ENCODE measurements at places on chromosomes 4 and X.

DNA sequence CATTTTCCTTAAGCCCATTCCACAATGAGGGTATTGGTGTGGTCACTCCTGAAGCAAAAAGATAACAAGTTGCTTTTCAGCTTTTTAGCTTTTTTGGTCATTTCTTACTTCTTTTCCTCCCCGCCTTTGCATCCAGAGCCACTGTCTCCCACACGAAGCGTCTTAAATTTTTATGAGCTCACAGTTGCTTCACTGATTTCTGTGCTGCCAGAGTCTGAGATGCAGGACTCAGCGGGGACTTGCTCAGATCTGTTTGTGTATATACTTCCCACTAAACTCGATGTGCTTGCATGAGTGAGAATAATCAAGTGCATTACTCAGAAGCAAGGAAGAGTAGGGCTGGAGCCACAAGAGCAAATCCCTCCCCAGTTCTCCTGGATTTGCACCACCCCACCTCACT lies 80.2 kb upstream of the FHL1 start:
- DNase-seq: no peak

DNA sequence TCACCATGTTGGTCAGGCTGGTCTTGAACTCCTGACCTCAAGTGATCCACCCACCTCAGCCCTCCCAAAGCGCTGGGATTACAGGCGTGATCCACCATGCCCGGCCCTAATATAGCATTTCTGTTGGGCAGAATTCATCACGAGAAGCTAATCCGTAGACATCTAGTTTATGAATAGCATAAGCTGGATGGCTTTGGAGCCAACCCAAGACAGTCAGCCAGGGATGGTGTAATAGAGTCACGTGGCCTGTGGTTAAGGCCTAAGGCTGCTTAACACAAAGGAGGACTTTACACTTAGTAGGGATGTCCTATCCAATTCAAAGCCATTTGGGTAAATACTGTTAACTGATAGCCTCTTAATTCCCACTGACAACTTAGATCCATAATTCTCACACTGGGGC lies 173.6 kb downstream of the RAP1GDS1 start:
- DNase-seq: no peak

DNA sequence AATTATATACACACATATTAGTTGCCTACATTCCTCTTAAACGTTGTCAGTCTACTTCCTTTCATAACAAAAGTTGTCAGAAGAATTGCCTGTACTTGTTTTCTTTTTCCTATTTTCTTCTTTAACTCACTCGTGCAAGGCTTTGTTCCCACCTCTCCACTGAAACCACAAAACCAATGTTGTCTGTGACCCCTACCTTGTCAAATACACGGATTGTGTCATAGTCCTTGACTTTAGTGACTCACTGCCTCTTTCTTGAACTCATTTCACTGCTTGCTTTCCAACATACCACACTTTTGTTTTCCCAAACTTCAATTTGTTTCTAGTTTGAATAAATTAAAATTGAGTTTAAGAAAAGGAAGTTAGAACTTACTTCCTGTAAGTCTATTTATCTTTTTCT lies 283.9 kb upstream of the AGA start:
- DNase-seq: no peak

GRCh38 chrX:10833299-10834169 lies 213.1 kb upstream of the MID1 start:
- no peak for DNase-seq

DNA sequence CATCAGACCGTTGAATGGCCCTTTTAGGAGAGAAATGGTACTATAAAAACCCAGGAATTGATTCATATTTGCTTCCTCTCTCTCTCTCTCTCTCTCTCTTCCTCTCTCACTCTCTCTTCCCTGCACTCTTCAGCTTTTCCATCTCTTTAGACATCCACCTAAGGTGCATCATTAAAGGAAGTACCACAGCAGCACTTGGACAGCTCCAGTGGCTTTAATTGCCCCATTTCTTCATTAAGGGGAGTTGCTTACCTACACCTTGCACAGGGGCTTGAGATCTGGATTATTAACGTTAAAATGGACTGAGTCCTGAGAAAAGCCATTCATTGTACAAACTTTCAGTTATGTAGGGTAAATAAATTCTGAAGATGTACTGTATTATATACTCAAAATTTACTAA lies 323.6 kb downstream of the AFF2 start:
- DNase-seq: no peak

DNA sequence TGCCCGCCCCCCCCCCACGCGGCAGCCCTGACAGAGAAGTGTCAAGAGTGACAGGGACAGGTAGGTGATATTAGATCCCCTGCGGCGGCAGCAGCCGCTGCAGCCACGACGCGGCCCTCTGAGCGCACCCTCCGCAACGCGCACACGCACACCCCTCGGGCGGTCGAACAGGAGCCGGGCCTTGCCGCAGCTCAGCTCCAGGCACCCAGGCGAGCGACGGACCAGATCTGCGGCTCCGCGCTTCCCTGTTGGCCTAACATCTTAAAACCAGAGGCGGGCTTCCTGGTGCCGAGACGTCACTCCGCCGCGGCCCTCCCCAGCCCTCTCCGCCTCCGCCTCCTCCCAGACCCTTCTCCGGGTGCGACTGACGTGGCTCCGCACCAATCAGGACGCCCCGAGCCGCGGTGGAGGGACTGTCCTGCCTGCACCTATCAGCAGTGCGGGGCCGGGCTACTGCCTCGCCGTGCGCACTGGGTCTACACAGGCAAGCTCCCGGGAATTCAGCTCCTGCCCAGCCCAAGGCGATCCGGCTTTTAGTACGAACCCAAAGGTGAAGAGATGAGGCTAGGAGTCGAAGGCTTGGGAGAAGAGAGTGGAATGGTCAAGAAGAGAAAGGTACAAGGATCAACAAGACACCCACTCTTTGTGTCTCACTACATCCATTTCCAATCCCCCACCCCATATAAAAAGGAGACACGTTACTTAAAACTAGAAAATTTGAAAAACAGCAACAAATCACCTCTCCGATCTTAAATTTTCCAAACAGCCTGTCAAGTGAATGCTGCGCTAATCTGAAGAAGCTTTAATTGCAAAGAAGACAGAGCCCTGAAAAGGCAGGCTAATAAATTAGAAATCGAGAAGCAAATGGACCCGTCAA lies at the start of gene PITX2:
PITX2 (minus strand) TSS at position 237 of the 877 bp plus-strand sequence. CDS start 617 bp downstream, outside the sequence.
- DNase-seq: no peak

GRCh38 chrX:21004835-21005234 lies 369.4 kb upstream of the CNKSR2 start:
- no peak for DNase-seq

- no peak for DNase-seq
Measured at GRCh38 chrX:148540671-148541583, 40.5 kb downstream of the AFF2 start.

DNA sequence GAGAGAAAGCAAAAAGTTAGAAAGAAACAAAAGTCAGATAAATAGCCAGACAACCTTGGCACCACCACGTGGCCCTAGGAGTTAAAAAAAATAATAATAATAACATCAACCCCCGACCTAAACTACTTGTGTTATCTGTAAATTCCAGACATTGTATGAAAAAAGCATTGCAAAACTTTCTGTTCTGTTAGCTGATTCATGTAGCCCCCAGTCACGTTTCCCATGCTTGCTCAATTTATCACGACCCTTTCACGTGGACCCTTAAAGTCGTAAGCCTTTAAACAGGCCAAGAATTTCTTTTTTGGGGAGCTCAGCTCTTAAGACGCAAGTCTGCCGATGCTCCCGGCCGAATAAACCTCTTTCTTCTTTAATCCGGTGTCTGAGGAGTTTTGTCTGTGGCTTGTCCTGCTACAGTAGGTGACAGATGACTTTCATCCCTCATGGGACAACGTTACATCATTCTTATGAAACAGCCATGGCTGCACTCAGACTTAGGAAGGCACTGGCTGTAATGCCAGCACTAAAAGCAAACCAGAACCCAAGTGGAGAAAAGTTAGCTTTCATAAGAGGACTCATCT lies 520 bp downstream of the ACOX3 start:
- DNase-seq: no peak

- no peak for DNase-seq
Measured at GRCh38 chrX:138847930-138848329, 136.4 kb upstream of the FGF13 start.

DNA sequence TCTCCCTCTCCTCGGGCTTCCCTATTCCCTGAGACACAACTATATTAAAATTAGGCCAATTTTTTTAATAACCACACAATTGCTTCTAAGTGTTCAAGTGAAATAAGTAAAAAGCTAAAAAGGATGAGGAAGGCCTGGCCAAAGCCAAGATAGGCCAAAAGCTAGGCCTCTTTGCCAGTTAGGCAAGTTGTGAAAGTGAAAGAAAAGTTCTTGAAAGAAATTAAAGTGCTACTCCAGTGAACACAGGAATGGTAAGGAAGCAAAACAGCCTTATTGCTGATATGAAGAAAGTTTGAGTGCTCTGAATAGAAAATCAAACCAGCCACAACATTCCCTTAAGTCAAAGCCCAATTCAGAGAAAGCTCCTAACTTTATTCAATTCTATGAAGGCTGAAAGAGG lies 114.2 kb upstream of the FAT4 start:
- no peak for DNase-seq

- no peak for DNase-seq
Measured at GRCh38 chr4:175656649-175657048, 155.4 kb downstream of the GPM6A start.

GRCh38 chrX:69019073-69019890 lies 146.0 kb downstream of the PJA1 start:
- no peak for DNase-seq

DNA sequence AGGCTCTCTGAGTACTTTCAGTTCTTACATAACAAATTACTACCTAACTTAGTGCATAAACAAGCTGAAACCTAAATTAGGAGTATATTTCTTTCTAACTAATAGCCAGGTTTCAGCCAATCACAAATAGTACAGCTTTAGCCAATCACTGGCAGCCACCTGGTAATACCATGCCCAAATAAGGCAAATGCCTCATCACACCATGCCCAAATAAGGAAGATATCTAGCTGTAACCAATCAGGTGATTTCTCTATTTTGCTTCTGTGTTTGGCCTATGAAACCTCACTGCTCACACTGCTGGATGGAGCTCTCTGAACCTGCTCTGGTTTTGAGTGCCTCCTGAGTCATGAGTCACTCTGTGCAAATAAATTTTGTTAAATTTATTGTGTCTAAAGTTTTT lies 113.5 kb downstream of the DDIT4L start:
- DNase-seq: no peak

GRCh38 chrX:150152546-150152945 lies 210.6 kb upstream of the MAMLD1 start:
- no peak for DNase-seq

GRCh38 chrX:118464501-118464900 lies 31.1 kb upstream of the DOCK11 start:
- no peak for DNase-seq

GRCh38 chr4:99586797-99587196 lies 12.2 kb downstream of the MTTP start:
- no peak for DNase-seq

DNA sequence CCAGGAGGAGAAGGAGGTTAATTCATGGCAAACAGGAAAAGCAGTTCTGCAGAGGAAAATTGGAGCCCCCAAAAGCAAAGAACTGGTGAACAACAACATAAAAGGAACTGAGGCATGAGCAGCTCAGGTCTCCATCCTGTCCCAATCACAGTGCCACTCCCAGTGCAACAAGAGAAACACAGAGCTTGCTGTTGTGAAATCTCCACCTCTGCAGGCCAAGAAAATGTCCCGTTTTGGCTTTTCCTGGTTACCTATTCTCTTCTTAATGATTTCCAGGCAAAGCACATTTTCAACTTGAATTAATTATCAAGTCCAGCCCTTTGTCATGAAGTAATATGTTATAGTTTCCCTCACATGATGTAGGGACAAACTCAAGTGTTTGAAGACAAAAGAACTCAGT lies 778 bp downstream of the C1QTNF7 start:
- DNase-seq: no peak

DNA sequence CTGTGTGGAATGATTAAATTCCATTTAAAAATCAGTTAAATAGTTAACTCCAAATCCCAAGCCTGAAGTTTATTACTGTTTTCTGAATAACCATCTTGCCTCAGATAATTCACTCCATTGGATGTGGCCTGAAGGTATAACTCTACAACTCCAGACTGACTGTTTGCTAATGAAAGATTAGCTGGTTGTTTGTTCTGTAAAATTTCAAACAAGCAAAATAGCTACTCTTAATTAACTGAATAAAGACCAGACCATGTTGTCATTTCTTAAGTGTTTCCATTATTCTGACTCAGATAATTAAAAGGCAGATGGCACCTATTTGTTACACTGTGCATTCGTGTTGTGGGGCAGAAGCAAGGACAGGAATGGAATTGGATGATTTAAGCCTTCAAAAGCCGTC lies 78.5 kb upstream of the DDIT4L start:
- no peak for DNase-seq

- DNase-seq: no peak
Measured at GRCh38 chr4:48047896-48048295, 31.3 kb downstream of the NIPAL1 start.

DNA sequence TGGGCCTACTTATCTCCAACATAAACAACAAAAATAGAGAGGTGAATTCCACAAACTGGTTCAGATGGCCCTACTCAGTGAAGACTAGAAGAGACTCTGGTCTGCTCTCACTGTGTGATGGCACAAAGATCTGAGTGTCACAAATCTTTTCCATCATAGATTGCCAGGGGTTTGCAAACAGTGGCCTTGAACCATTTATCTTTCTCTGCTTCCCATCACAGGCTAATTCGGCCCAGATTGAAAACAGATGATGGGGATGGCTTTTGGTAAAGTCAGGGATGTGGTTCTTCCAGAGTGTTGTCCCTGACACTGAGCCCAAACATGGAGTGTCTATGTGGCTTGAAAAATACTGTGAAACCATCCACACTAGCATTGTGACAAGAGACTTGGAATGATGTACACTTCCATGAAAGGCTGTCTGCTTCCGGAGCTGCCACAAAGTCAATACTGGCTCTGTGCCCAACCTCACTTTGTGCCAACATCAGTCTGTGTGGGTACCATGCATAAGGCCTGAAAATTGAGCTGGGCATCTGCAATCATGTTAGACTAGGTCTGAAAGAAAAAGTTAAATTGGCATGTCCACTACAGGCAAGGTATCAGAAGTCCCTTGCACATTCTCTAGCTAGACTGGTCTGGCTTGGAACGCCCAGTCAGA lies 25.2 kb upstream of the PLAC1 start:
- DNase-seq: no peak

- DNase-seq: no peak
Measured at GRCh38 chrX:47563801-47564315, 2.9 kb downstream of the ARAF start.

GRCh38 chr4:65033899-65034298 lies 624.6 kb upstream of the TECRL start:
- DNase-seq: no peak

DNA sequence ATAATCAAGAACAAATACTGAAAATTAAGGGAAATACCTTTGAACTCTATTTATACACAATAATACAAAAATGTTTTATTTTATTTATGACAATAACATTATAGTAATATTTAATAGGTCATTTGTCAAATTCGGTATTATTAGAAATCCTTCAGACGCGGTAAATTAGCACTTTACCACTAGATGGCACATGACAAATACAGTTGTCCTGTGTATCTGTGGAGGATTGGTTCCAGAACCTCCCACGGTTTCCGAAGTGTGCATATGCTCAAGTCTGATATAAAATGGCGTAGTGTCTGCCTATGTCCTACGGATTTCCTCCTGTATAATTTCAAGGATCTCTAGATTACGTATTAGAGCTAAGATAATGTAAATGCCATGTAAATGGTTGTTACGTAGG lies 8.1 kb upstream of the LINC00632 start:
- DNase-seq: no peak
